ENCODE measurements at places on chromosomes 6 and 20. TPM values are rescaled to one million over a fixed set of nuclear protein-coding genes. Genes with fewer than 3 reads are reported as not detected.
A peak's percentile ranks its signal among the peaks of the same experiment; 100 is the strongest.

GRCh38 chr20:32924781-32925180, 66.1 kb downstream of the EFCAB8 start:
- no peak overlapping the region for H3K27ac ChIP-seq
- no peaks in the 10 kb centered on the region for H3K4me1 ChIP-seq
- peaks cover 23% of the 10 kb centered on the region for H3K27me3 ChIP-seq
- DNase-seq: peak; percentile 62

The HIVEP1 gene
- 37.4 TPM for total RNA-seq

DNA sequence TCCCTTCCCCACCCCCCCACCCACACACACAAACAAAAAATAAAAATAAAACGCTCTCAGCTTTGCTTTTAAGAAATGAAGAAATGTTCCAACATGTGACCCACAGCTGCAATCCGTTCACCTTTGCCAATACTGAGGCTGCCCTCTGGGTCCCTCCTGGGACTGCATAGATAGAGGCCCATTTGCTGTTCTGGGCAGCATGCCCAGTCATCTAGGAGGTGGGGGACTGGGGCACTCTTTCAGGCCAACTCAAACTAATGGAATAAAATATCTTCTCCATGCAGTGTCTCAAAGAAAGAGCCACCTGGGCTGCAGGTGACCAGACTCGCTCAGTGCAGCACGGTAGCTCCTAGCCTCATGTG, 79.9 kb downstream of the SLC22A3 start:
- H3K27me3 ChIP-seq: no peaks in the 10 kb centered on the region
- no peak overlapping the region for H3K27ac ChIP-seq
- H3K4me3 ChIP-seq: no peak overlapping the region
- peaks cover 17% of the 10 kb centered on the region for H3K4me1 ChIP-seq
- no peaks in the 10 kb centered on the region for H3K36me3 ChIP-seq

The KIAA0408 gene
- total RNA-seq: 7.8 TPM

The IL17F gene
- total RNA-seq: not detected

DNA sequence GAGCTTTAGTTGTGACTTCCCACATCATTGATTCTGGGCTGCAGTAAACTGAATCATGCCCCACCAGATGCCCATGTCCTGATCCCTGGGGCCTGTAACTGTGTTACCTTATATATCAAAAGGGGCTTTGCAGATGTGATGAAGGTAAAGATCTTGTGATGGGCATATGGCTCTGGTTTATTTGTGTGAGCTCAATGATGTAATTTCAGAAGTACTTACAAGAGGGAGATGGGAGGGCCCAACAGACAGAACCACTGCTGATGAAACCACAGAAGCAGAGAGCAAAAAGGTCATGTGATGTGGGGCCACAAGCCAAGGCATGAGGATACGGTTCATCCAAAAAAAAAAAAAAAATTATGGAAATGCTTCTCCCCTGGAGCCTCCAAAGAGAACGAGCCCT, 118.7 kb downstream of the TOX2 start:
- H3K36me3 ChIP-seq: no peaks in the 10 kb centered on the region
- no peak for DNase-seq
- peaks cover 7% of the 10 kb centered on the region for H3K4me1 ChIP-seq
- no peak overlapping the region for H3K27ac ChIP-seq
- H3K4me3 ChIP-seq: no peak overlapping the region

GRCh38 chr6:146444189-146444588, 99.4 kb upstream of the RAB32 start:
- no peaks in the 10 kb centered on the region for H3K36me3 ChIP-seq
- peaks cover 11% of the 10 kb centered on the region for H3K27me3 ChIP-seq
- no peak overlapping the region for H3K4me3 ChIP-seq
- no peak for DNase-seq
- H3K4me1 ChIP-seq: no peaks in the 10 kb centered on the region
- no peak overlapping the region for H3K27ac ChIP-seq

The SEMG1 gene
- not detected for total RNA-seq

DNA sequence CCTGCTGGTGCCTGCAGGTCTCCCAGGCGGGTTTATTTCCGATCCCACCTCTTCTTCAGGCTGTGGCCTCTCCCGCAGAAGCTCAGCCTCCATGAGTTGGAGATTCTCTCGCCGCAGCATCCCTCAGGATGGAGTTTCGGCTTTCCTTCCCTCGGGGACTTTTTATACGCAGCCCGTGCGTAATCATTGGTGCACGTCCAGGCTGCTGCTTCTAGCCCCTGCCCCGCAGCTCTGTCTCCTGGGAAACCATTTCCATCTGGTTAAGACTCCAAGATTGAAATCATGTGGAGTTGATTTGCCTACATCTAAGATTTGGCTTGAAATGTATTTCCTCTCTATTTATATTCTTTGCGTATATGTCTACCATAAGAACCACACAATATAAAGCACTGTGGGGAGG, 46.7 kb upstream of the CARMIL1 start:
- DNase-seq: no peak
- H3K4me1 ChIP-seq: peaks cover 18% of the 10 kb centered on the region
- H3K36me3 ChIP-seq: no peaks in the 10 kb centered on the region
- peaks cover 26% of the 10 kb centered on the region for H3K27me3 ChIP-seq
- H3K27ac ChIP-seq: no peak overlapping the region

DNA sequence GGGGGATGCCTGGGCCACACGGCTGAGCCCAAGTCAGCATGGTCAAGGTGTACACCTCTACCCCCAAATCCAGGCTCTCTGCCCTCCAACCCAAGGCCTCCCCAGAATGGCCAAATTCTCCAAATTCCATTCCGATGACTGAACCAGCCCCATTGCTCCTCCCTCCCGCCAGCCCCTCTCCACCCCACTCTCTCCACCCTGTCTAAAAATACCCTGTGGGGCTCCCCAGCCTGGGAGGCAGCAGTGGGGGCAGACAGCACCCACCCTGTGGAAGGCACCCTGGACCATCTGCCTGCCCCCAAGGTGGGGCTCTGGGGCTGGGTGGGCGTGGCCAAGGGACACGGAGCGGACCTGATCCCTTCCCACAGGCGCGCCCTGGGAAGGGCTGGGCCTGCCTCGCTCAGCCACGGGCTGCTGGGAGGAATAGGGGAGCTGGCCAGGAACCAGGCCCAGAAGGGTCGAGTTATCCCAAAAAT, 11.4 kb downstream of the TEAD3 start:
- no peaks in the 10 kb centered on the region for H3K27me3 ChIP-seq
- H3K27ac ChIP-seq: peak overlapping the region; percentile 99
- H3K36me3 ChIP-seq: peaks cover 14% of the 10 kb centered on the region
- peak overlapping the region; percentile 63 for H3K4me3 ChIP-seq

All from type B pancreatic cell (in vitro differentiated cells).